ENCODE measurements at places on chromosomes 12 and 14.

DNA sequence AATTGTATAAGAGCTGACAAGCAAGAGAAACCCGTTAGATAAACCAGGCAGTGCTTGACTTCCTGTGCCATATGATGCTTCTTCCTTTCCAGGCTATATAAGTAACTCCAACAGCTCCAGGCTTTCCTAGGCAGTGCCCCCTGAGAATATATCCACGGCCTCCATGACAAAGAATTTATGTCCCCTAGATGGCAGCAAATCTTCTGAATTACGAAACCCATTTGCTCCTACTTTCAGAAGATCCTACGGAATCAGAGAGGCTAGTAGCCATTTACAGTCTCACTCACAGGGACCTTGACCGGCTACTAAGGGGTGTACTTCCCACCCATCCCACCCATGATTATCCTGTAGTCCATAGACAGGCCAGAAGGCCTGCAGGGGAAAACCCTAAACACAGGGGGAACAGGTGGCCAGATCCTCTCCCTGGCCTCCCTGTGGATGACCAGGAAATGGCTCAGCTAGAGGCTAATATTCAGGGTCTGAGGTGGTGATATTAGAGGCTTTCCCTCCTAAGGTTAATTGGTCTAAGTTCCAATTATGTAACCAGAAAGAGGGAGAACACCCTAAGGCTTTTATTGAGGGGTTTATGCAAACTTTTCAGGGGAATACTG lies 77.2 kb upstream of the DCD start:
- DNase-seq = no peak

DNA sequence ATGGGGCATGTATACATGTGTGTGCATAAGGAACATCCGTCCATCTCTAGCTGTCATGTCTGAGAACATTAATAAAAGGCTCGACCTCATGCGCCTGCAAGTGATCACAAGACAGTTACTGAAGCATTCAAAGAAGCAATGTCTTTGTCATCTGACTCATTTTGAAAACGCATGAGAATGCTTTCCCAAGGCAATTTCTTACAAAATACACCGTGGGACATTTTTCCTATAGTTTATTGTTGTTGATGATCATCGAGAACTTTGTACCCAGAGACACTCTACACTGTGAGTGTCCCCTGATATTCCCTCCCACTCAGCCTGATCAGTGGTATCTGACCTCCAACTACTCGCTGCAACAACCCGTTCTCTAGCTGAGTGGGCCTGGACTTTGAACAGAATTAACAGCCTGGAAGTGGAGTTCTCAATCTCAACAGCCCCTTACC lies 68.1 kb downstream of the ETV6 start:
- DNase-seq = no peak

DNA sequence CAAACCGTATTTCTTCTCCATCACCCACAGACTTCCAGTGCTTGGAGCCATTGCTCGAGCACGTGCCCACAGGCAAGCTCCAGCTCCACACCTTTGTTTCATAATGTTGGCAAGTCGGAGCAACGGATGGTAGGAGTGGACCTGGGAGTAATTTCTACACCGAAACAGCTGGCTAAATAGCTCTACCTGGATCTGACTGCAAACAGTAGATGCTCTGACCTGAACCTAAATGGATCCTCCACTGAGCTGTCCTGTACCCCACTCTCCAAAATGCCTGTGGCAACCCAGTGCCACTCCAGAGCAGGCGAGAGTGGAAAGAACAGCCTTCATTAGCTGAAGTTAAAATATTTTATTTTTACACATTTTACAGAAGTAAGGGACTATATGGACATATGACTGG lies 108.7 kb downstream of the BMP4 start:
- DNase-seq = no peak

GRCh38 chr12:5138256-5138655 lies 94.6 kb downstream of the KCNA5 start:
- DNase-seq = no peak

DNA sequence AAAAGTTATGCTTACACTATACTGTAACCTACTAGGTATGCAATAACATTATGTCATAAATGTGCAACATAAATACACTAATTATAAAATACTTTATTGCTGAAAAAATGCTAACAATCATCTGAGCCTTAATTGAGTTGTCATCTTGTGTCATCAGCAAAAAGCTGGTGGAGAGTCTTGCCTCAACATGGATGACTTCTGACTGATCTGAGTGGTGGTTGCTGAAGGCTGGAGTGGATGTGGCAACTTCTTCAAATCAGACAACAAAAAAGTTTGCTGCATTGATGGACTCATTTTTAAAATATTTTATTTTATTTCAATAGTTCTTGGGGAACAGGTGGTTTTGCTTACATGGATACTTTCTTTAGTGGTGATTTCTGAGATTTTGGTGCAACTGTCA lies 93.9 kb upstream of the AMN1 start:
- no peak for DNase-seq

GRCh38 chr12:89920866-89921265 lies 212.2 kb upstream of the ATP2B1 start:
- DNase-seq = no peak
